ENCODE measurements at places on chromosomes 6 and 20. TPM values are rescaled to one million over a fixed set of nuclear protein-coding genes. Genes with fewer than 3 reads are reported as not detected.

Gene CD109
- total RNA-seq: 46.1 TPM

Gene POM121L2
- not detected for total RNA-seq

Gene MOCS1
- 0.98 TPM for total RNA-seq

Gene CYP21A2
- 1.1 TPM for total RNA-seq

Gene CLVS2
- total RNA-seq: 1.1 TPM

Gene FAM83C
- not detected for total RNA-seq

Gene LRRC1
- 13.8 TPM for total RNA-seq

Gene TMEM63B
- 54.1 TPM for total RNA-seq

Gene ELOVL2
- total RNA-seq: 27.8 TPM

Gene TMEM30A
- 130 TPM for total RNA-seq

Gene GPRC6A
- total RNA-seq: not detected

Gene GDAP1L1
- not detected for total RNA-seq

Gene FAM209B
- total RNA-seq: not detected

Gene NT5E
- 58.4 TPM for total RNA-seq

Gene ULBP1
- total RNA-seq: 3.1 TPM

Gene FNDC1
- 0.23 TPM for total RNA-seq

Gene SIRPB1
- total RNA-seq: 0.72 TPM

Gene LINC00237
- total RNA-seq: not detected

Gene RAET1G
- total RNA-seq: 1.2 TPM

Gene PPP1R18
- 55.3 TPM for total RNA-seq

Gene RIPOR2
- 0.54 TPM for total RNA-seq

Gene NECAB3
- 46.4 TPM for total RNA-seq

Gene PTPRT
- not detected for total RNA-seq

Gene POFUT1
- total RNA-seq: 138 TPM

Gene STMND1
- not detected for total RNA-seq

Data from Panc1 (cell line).